ENCODE measurements at places on chromosomes 7 and 10.

DNA sequence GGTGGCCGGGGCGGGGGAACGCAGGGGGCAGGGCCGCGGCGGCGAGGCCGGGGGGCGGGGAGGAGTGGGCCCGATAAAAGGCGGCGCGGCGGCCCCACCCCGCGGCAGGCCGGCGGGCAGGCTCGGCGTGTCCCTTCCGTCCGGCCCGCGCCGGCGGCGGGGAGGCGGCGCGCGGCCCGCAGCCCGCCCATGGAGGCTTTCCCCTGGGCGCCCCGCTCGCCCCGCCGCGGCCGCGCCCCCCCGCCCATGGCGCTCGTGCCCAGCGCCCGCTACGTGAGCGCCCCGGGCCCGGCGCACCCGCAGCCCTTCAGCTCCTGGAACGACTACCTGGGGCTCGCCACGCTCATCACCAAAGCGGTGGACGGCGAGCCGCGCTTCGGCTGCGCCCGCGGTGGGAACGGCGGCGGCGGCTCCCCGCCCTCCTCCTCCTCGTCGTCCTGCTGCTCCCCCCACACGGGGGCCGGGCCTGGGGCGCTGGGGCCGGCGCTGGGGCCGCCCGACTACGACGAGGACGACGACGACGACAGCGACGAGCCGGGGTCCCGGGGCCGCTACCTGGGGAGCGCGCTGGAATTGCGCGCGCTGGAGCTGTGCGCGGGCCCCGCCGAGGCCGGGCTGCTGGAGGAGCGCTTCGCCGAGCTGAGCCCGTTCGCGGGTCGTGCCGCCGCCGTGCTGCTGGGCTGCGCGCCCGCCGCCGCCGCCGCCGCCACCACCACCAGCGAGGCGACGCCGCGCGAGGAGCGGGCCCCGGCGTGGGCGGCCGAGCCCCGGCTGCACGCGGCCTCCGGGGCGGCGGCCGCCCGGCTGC lies at the start of gene NANOS1:
Gene NANOS1, plus strand, starts transcription at position 102 of the 808 bp plus-strand sequence. Its CDS starts 88 bp downstream, at position 190.
- DNase-seq, result no peak

GRCh38 chr10:124717911-124718741 lies 26.1 kb downstream of the FAM53B start:
- peak; percentile 17 for DNase-seq

DNA sequence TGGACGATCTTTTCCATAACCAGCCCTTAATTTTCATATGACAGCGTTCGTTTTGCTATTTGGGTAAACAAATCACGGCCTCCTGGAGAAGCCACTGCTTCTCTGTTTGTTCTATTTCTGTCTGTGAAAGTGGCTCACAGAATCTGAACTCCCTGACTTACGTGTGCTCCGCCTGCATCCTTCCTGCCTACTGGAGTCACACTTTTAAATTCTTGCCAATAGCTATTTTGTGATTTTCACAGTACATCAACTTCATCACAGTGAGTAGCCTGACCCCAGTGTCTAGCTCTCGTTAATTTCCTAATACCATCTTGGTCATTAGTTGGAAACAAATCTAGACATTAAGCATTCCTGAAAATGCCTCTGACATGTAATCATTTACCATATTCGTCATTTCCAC lies 49.0 kb upstream of the NPS start:
- DNase-seq, result no peak

GRCh38 chr10:22321924-22322640 lies 1.2 kb downstream of the BMI1 start:
- no peak for DNase-seq

GRCh38 chr7:91557789-91558404 lies 293.7 kb downstream of the FZD1 start:
- peak; percentile 99 for DNase-seq

DNA sequence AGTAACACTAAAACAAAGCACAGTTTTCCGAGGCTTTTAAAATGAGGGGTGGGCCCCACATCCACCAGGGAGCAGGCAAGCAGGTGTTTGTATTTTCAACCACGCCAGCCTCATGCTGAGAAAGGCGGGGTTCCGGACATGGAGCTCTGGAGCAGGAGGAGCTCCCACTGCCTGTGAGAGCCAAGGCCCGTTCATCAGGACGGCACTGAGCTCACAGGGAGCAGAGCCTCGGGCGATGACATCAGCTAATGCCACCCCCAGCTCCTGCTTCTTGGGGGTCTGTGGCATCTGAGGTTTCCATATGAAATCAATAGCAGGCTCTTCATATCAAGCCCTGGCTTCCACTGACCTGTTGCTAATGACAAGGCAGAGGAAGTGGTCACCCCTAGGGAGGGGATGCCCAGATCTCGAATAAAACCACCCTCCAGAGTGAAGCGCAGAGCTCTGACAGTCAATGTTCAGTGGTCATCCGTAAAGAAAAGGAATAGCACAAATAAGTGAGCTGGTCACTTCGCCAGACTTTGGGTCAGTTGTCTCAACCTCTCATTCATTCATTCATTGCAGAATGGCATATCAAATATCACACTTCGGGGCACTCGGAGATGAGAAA lies 89.1 kb downstream of the TNS3 start:
- no peak for DNase-seq

- no peak for DNase-seq
These were observed 821.3 kb downstream of the LRMDA start for GRCh38 chr10:76252733-76253132.

DNA sequence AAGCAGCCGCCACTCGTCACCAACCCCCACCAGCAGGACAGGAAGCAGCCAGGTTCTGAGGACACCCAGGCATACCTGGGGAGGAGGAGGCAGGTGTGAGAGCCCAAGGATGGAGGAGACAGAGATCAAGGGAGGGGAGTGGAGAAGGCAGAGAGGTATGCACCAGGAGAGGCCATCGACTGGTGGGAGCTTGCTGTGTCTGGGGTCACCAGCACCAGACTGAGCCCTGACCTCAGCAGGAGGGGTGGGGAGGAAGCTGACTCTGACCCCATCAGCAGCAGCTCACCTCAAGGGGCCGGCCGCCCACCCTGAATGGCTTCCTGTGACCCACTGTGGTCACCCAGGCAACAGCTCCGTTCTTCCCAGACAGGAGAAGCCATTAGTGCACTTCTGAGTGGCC lies 7.8 kb downstream of the VIPR2 start:
- no peak for DNase-seq

DNA sequence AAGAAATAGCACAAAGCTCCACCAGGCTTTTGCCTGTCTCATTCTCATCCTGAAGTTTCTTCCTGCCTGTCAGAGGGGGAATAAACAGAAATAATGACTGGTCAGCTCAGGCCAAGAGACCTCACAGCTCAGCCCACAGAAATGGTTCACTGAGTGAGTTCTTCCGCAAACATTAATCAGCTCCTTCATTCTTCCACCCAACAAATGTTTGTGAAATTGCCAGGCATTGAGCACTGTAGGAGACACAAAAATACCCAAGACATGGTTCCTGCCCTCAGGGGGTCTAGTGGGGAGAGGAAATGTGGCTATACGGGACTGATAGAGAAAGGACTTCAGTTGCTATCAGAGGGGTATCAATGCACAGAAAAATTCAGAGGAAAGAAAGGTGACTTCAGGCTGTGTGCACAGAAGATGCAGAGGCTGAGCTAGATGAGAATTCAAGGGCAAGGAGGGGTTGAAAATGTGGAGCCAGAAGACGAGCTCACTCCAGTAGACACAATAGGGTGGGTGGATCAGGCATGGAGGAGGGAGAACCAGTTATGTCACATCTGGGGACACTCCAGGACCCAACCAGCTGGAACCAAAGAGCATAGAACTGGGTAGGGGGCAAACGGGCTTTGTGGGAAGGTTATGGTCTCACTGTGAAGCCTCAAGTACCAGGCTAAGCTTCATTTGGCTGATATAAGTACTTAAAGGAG lies 20.9 kb downstream of the MYOF start:
- DNase-seq, result peak; percentile 74

DNA sequence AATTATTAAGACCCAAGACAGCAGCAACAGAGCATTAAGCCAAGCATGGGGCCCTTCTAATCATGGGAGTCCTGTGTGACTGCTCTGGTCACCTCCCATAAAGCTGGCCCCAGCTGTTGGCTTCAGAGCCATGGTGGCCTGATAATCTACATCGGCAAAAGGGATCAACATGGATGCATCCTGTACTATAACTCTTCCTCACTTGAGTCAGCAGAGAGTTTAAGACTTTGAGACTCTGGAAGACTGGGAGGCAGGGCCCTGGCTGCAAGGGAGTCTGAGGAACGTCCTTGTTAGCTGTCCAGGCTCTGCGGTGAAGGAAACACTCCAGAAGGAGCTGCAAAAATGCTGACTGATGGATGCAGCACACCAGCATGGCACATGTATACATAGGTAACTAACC lies 95.0 kb upstream of the KIAA1217 start:
- DNase-seq, result no peak

DNA sequence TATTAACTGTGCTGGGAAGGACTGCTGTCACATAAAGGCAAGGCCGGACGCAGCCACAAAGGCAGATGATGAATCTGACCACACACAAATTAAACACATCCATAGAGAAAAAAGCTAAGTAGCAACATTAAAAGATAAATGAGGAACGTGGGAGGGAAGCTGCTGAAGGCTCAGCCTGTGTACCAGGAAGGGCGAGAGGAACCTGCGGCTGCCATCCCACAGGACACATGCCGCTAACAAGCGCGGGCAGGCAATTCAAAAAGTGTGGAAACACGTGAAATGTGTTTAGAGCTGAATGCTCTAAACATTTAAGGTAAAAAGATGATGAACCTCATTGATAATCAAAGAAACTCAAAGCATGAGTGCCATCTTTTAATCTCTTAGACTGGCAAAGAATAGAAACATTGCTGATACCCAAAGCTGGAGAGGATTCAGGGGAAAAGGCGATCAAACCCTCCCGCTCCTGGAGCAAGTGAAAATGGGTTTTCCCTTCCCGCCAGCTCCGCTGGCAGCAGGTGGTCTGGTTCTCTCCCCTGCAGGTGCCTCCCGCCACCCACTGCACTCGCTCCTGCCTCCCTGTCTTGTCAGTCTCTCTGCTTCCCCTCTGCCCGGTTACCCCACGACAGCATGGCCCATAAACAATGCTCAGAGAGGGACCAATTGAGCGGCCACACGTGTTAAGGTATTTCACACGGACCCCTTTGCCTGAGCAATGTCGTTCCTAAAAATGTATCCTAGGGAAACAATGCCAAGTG lies 4.2 kb downstream of the STK32C start:
- no peak for DNase-seq

DNA sequence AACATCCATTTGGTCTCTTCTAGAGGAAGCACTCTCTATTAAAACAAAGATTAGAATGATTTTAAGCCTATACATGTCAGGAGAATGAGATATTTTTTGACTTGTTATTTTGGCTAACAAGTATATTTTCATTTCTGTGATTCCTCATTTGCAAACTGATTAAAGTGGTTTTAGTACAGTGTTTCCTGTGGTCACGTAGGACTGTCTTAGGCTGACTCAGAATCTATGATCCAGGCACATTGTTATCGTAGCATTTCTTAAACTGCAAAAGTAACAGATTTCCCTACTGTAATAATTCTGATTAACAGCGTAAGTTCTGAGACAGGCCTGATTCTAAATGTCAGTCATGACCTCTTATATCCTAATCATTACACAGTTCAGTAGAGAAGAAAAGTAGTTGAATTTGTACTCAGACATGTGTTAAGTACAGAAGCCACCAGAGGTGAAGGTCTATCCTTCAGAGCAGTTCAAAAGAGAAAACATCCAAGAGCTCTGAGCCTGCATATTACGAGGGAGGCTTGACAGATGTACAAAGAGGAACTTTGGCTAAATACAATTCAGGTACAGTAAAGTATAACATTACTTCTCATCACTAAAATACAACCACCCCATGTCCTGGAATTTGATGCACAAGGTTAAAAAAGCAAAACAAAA lies 124.1 kb upstream of the TEX47 start:
- DNase-seq, result no peak

- peak; percentile 40 for DNase-seq
These were observed 111.3 kb upstream of the CARD11 start for GRCh38 chr7:3154881-3155494.

DNA sequence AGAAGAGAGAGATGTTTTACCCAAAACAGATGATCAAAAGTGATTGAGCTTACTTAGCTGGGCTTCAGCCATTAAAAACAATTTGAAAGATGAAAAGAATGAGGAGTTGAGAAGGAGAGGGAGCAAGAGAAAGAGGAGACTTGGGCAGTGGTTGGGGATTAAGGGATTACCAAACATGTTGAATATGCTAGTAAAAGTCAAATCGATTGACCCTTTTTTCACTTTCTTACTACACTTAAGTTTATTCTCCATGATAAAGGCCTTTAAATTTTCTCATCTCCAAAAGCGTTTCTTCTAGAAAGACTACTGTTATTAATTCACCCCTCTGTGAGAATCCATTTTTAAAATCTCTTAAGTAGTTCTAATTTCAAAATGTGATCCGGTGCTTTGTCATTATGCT lies 1254.0 kb upstream of the PHF14 start:
- DNase-seq, result no peak

- DNase-seq, result peak; percentile 94
These were observed 92.4 kb upstream of the JCAD start for GRCh38 chr10:30151581-30152389.

- peak; percentile 22 for DNase-seq
These were observed 1.7 kb upstream of the CXCL12 start for GRCh38 chr10:44386546-44387052.

DNA sequence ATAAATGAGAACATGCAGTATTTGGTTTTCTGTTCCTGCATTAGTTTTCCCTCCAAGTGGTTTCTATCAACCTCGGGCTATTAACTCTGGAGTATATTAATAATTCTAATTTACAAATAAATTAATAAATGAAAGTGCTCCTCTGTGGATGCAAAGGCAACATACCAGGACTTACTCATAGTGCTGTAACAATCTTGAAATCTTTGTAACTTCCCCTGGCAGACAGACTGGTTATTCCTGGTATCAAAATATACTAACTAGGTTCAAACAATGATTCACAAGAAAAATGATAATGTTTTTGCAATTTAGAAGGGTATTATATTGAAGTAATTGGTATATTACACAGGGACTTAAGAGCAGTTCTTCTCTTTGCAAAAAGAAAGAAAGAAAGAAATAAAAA lies 177.2 kb downstream of the FANK1 start:
- no peak for DNase-seq

GRCh38 chr7:135348493-135348892 lies 114.9 kb downstream of the STRA8 start:
- no peak for DNase-seq

GRCh38 chr7:139918480-139918879 lies 89.4 kb downstream of the TBXAS1 start:
- DNase-seq, result no peak

- DNase-seq, result no peak
These were observed 77.7 kb downstream of the ITGB8 start for GRCh38 chr7:20408467-20408826.

DNA sequence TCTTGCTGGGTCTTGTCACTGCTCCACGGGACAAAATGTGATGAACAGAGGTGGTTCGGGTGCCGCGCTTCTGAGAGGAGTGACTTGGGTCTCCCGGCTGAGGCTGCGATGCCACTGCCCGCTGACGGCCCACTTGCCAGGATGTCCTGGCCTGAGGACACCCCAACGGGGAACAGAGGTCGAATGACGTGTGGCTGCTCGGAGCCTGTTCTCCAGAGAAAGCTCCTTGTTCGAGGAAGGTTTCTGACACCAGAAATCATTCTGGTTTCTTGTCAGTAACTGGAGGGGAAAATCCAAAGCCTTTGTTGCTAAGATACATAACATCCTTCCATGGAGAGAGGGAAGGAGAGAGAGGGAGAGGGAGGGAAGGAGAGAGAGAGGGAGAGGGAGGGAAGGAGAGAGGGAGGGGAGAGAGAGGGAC lies 236.4 kb downstream of the WDR37 start:
- no peak for DNase-seq

- DNase-seq, result no peak
These were observed 745 bp upstream of the ORAI2 start for GRCh38 chr7:102432442-102433218.

Measured in RCC 7860 (cell line).